Activated CD8-positive, alpha-beta T cell treated with anti-CD3 and anti-CD28 coated beads for 36 hours (primary cell): ENCODE measurements at places on chromosomes 11 and 22. TPM values are rescaled to one million over a fixed set of nuclear protein-coding genes. Genes with fewer than 3 reads are reported as not detected.

Gene NCAPH2
- total RNA-seq = 121 TPM

Gene SCN2B
- total RNA-seq = not detected

Gene C1QTNF4
- total RNA-seq = 0.18 TPM

DNA sequence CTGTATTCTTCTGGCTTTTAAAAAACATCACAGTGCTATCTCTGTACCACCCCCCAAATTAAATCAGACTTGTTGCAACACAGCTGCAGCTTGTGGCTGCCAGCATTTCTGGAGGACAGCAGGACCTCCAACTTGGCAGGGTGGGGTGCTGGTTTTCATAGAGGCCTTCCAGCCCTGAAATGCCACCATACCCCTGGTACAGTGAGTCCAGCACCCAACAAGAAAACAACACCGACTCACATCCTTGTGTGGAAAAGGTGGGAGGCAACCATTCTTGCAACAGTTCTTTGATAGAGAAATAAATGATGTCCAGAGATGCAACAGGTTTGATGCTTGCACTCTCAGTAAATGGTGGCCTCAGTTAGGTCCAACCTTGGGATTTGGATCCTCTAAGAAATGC, 96.0 kb downstream of the ABTB2 start:
- no peak overlapping the region for H3K4me3 ChIP-seq
- H3K36me3 ChIP-seq = no peaks in the 10 kb centered on the region
- DNase-seq = no peak
- H3K27ac ChIP-seq = no peak overlapping the region

DNA sequence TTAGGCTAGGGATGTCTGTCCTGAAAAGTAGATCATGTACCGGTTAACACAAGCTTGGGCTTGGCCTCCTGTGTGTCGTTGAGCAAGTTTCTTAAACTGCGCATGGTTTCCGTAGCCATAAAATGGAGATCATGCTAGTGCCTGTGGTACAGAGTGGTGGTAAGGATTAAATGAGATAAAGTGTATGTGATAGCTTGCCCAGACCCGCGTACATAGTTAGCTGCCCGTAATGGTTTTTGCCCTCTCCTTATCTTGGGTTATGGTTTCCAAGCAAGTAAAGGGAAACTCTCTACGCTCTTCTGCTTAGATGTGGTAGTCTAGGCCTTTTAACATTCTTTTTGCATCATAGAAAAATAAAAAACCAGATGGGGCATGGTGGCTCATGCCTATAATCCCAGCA, 11.0 kb upstream of the PTPRJ start:
- H3K4me3 ChIP-seq = no peak overlapping the region
- H3K36me3 ChIP-seq = no peaks in the 10 kb centered on the region
- no peak for DNase-seq
- H3K4me1 ChIP-seq = no peaks in the 10 kb centered on the region

Gene GPHA2
- not detected for total RNA-seq

DNA sequence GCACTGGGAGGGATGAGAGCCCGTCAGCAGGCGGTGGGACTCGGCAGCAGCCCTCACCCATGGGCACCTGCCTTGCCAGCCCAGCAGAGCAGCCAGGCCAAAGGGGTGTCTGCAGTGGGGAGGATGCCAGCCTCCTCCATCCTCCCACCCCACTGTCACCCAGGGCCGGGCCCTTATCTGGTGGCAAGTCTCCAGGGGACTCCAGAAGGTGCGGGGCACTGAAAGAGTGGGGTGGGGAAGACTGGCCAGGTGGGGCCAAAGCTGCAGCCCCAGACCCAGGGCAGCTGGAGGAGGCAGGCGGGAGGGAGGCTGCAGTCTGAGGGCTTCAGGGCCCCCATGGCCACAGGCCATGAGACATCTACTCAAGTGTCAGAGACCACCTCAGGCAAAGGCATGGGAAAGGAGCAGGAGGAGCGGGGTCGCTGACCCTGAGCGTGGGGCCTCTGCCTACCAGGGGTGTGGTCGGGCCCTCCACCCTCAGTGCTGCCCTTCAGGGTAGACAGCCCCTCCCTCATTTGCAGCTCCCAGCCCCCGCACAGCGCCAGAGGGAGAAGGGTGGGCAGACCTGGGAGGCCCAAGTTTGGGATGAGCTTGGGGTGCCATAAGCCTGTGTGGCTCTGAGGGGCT, 3.5 kb downstream of the DGCR6L start:
- no peak overlapping the region for H3K4me3 ChIP-seq
- peaks cover 23% of the 10 kb centered on the region for H3K4me1 ChIP-seq
- H3K27me3 ChIP-seq = no peaks in the 10 kb centered on the region
- H3K36me3 ChIP-seq = no peaks in the 10 kb centered on the region
- no peak for DNase-seq

Gene OTOG
- not detected for total RNA-seq

DNA sequence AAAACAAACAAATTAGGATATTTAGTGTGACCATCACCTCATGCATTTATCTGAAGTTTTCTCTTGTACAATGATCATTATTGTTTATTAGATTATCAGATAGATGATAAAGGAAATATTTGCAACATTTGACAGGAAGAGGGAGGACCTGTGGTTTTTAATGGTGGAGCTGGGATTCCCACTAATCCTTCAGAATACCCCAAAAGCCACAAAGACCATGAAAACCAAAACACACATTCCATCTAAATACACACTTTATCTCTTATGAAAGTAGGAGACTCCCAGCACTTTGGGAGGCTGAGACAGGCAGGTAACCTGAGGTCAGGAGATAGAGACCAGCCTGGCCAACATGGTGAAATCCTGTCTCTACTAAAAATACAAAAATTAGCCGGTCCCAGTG, 7.6 kb upstream of the NDUFV1 start:
- H3K36me3 ChIP-seq = no peaks in the 10 kb centered on the region
- no peak overlapping the region for H3K4me3 ChIP-seq
- H3K27ac ChIP-seq = no peak overlapping the region

DNA sequence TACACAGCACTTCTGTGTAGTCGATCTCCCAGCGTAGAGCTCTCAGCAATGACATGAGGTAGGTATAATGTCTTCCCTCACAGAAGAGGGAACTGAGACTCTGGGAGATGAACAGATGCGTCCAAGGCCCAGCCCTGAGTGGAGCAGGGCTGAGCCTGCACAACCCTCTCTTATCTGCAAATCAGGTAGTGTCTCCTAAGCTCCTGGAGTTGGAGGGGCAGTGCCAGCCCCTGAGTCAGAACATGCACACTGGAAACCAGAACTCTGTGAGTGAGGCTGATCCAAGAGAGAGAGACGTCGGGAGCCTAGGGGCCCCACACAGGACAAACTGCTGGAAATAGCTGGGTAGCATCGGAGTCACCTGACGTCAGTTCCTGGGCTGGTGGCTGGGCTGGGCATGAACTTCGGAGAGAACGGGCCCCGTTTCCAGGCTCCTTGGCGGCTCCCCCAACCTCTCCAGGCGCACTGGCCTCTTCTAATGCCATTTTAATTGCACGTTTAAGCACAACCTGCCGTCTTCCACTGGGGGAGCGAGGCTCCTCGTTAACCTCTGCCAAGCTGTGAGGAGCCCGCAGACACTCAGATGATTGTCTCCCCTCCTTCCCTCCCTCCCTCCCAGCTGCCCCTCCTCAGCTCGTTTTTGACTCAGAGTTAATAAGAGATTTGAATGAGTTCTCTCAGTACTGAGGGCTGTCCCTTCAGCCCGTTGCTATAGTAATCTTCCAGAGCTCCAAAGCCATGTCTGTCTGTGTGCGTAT, 191.2 kb upstream of the TBCEL start:
- no peak for DNase-seq
- H3K36me3 ChIP-seq = no peaks in the 10 kb centered on the region
- H3K4me3 ChIP-seq = no peak overlapping the region
- H3K27ac ChIP-seq = no peak overlapping the region

DNA sequence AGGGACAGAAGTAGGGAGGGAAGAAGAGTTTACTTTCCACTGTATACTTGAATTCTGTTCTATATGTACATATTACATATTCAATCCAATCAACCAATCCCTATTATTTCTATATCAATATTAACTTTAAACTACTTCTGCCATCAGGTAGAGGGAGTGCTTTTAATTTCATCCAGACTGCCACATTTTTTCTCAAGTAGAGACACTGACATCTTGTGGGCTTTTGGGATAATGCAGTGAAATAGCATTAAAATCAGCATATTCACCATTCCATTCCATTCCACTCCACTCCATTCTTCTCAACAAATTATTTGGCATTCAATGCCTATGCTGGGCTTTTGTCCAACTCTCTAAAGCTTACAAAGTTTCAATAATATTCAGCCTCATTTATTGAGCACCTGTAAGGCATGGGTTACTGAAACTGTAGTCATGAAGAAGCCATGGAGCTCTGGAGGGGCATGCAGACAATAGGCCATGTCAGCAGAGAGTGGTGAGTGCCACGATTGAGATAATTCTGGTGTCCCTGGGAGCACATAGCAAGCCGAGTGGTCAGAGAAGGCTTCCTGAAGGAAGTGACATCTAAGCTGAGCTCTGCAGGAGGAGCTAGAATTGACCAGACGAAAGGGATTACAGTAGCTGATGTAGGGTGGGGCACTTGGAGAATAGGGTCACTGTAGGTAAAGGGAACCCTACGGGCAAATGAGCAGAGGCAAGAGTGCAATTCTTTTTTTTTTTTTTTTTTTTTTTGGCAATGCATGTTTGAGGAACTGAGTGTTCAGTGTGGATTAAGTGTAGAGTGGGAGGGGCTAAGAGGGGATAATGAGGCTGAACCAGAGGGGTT, 12.8 kb upstream of the CLPB start:
- no peak overlapping the region for H3K27ac ChIP-seq
- peaks cover 4% of the 10 kb centered on the region for H3K27me3 ChIP-seq
- no peaks in the 10 kb centered on the region for H3K36me3 ChIP-seq
- no peak overlapping the region for H3K4me3 ChIP-seq
- no peaks in the 10 kb centered on the region for H3K4me1 ChIP-seq

DNA sequence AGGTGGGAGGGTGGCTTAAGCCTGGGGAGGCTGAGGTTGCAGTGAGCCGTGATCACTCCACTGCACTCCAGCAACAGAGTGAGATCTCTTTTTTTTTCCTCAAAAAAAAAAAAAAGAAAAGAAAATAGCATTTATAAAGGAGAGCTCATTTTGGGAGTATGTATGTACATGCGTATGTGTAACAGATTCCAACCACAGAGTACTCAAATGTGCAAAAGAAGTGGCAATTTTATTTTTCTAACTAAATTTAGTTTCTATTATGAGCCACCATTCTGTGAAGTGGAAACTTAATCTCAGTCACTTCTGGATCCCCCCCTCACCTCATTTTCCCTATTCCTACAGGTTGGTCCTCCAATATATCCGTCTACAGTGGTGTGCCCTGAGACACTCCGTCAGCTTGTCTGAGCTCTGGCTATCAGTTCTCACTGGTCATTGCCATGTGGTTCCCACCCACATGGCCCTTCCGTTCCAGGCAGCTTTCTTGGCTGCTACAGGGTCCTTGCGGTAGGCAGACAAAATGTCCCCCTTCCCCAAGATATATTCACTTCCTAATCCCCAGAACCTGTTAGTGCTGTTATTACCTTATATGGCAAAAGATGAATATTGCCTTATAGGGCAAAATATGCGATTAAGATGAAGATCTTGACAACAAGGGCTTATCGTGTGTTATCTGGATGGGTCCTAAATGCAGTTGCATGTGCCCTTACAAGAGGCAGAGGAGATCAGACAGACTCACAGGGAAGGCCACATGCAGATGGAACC, 35.8 kb upstream of the TSKU start:
- H3K27ac ChIP-seq = no peak overlapping the region
- no peaks in the 10 kb centered on the region for H3K36me3 ChIP-seq
- DNase-seq = no peak

- DNase-seq = no peak
- H3K27ac ChIP-seq = no peak overlapping the region
- no peaks in the 10 kb centered on the region for H3K36me3 ChIP-seq
- H3K27me3 ChIP-seq = peaks cover 24% of the 10 kb centered on the region
- H3K4me3 ChIP-seq = no peak overlapping the region
These were observed 127.9 kb upstream of the SYT13 start for GRCh38 chr11:45414088-45414487.

DNA sequence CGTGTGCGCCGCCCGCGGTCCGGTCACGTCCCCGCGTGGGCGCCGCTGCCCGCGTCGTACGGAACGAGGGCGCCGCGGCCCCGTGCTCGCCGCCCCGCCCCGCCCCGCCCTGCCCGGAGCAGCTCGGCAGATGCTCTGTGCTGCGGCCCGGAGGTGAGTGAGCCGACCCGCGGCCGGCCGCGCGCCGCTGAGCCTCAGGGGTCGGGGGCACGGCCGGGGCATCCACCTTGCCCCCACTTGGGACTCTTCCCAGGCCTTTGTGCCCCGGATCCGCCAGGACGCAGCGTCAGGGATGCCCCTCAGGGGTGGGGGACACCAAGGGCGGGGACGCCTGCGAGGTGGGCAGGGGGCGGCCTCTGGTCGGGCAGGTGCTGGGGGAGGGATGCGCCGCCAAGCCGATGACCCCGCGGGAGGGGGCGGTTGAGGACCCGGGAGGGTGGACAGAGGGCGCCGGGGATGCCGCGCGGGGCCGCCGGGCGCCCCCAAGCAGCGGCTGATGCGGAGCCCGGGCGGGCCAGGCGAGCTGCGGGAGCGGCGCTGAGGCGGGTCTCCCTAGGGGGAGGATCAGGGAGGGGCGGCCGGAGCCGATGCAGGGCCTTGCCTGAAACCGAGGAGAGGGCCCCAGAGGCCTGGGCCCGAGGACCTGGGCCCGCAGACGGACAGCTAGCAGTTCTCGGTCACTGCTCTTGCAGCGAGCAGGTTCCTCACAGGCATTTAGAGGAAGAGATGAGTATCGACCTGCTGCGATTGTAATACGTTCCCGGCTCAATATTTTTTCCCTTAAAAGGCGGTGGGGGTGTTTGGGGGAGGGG, at the start of gene GNAZ:
GNAZ (plus strand) TSS at position 102 of the 812 bp plus-strand sequence. CDS start 25,177 bp downstream, outside the sequence.
- H3K27ac ChIP-seq = no peak within 1 kb of the TSS
- H3K4me3 ChIP-seq = peak within 1 kb of the TSS; percentile 70

GRCh38 chr11:85628771-85629341, 463 bp downstream of the TMEM126B start:
- peak overlapping the region; percentile 93 for H3K4me3 ChIP-seq
- DNase-seq = peak; percentile 56
- peaks cover 36% of the 10 kb centered on the region for H3K4me1 ChIP-seq
- H3K36me3 ChIP-seq = peaks cover 23% of the 10 kb centered on the region
- H3K27me3 ChIP-seq = no peaks in the 10 kb centered on the region
- H3K27ac ChIP-seq = peak overlapping the region; percentile 97

Gene DCDC1
- total RNA-seq = not detected

DNA sequence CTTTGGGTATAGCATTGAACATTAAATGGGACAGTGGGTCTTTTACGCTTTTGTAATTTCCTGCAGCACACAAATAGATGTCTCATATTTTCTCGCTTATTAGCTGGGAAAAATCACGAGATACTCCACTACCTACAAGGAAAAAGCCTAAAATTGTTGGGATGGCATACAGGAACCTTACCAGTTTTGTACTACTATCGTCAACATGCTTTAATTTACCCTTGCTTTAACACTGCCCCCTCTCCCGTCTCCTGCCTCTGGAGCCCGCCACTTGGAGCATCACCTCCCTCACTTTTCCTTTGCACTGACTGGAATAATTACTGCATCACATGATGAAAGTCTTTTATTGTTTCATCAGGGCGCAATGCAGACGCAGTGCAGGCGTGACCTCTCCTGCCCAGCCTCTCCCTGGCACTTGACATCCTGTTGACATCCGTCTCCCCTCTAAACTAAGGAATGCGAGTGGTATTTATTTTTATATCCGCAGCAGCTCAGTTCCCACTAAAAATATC, 1.0 kb upstream of the FNBP4 start:
- H3K4me1 ChIP-seq = peaks cover 17% of the 10 kb centered on the region
- H3K36me3 ChIP-seq = peaks cover 28% of the 10 kb centered on the region
- H3K4me3 ChIP-seq = peak overlapping the region; percentile 99
- H3K27ac ChIP-seq = peak overlapping the region; percentile 100
- DNase-seq = peak; percentile 45
- no peaks in the 10 kb centered on the region for H3K27me3 ChIP-seq

GRCh38 chr11:48043111-48043990, 63.0 kb downstream of the PTPRJ start:
- no peaks in the 10 kb centered on the region for H3K27me3 ChIP-seq
- no peak overlapping the region for H3K4me3 ChIP-seq
- H3K4me1 ChIP-seq = peaks cover 52% of the 10 kb centered on the region
- peak; percentile 40 for DNase-seq
- H3K27ac ChIP-seq = peak overlapping the region; percentile 68
